ENCODE measurements at places on chromosomes 13 and 19. TPM values are rescaled to one million over a fixed set of nuclear protein-coding genes. Genes with fewer than 3 reads are reported as not detected.

Gene OR7A5
- not detected for total RNA-seq

Gene RRAS
- total RNA-seq, result 48.1 TPM

Gene SLAIN1
- 0.26 TPM for total RNA-seq

Gene LGALS16
- total RNA-seq, result not detected

Gene NLRP5
- not detected for total RNA-seq

Gene OR10H1
- total RNA-seq, result not detected

Gene SMIM24
- total RNA-seq, result not detected

Gene IQCN
- 0.63 TPM for total RNA-seq

Gene CACNA1A
- 25.3 TPM for total RNA-seq

Gene ZNF793
- 1.3 TPM for total RNA-seq

Gene ZNF302
- total RNA-seq, result 16.9 TPM

Gene SPACA4
- not detected for total RNA-seq

Gene KCTD12
- 46.6 TPM for total RNA-seq

Gene KLK1
- total RNA-seq, result not detected

Gene SAFB2
- total RNA-seq, result 31.1 TPM

Gene ZNF578
- 5.2 TPM for total RNA-seq

Gene KANK3
- 0.16 TPM for total RNA-seq

Gene KLHL1
- not detected for total RNA-seq

Gene ZNF256
- total RNA-seq, result 6.3 TPM

Gene CAMSAP3
- total RNA-seq, result not detected

Gene TNPO2
- 33.9 TPM for total RNA-seq

Gene ZNF709
- total RNA-seq, result 3.2 TPM

Gene FGF14
- 3.0 TPM for total RNA-seq

Gene SOHLH2
- 1.4 TPM for total RNA-seq

Gene LSR
- total RNA-seq, result 0.47 TPM

Gene KIR2DL1
- not detected for total RNA-seq

Gene ZNF440
- total RNA-seq, result 6.3 TPM

Gene CKM
- not detected for total RNA-seq

Gene DKKL1
- total RNA-seq, result 0.16 TPM

Gene PROZ
- total RNA-seq, result not detected

Gene ZNF442
- 3.8 TPM for total RNA-seq

Gene NLRP7
- total RNA-seq, result not detected

Gene ZNF653
- total RNA-seq, result 4.9 TPM

Gene TRAPPC5
- total RNA-seq, result 218 TPM

Gene ACP7
- total RNA-seq, result 0.17 TPM

Gene SHD
- total RNA-seq, result not detected

Gene RAD23A
- total RNA-seq, result 38.6 TPM

Gene IRF2BP1
- 18.1 TPM for total RNA-seq

Gene TLE6
- total RNA-seq, result 0.63 TPM

Gene AMER2
- under 0.01 TPM for total RNA-seq

Gene TJP3
- under 0.01 TPM for total RNA-seq

Gene RGL3
- total RNA-seq, result 4.4 TPM

Gene HCN2
- 1.5 TPM for total RNA-seq
